ENCODE measurements at places on chromosomes 1 and 21.

DNA sequence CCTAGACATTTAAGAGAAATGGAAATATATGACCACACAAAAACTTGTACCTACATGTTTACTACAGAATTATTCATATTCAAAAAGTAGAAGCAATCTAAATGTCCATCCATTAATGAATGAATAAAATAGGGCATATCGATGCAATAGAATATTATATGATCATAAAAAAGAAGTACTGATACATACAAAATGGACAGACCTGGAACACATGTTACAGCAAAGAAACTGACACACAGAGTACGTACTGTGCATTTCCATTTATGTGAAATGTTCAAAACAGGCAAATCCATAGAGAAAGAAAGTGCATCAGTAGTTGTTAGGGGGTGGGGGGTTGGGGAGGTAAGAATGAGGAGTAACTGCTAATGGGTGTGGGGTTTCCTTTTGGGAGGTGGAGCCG is 39.2 kb downstream of the B3GALNT2 start:
- DNase-seq = no peak

- no peak for DNase-seq
Observed at GRCh38 chr1:22685591-22686059, 25.0 kb upstream of the EPHB2 start.

GRCh38 chr1:168408884-168409283 is 128.2 kb downstream of the TBX19 start:
- no peak for DNase-seq

GRCh38 chr1:241775021-241775420 is 73.0 kb upstream of the EXO1 start:
- no peak for DNase-seq

GRCh38 chr1:159591981-159592380 is 4.4 kb downstream of the APCS start:
- no peak for DNase-seq

DNA sequence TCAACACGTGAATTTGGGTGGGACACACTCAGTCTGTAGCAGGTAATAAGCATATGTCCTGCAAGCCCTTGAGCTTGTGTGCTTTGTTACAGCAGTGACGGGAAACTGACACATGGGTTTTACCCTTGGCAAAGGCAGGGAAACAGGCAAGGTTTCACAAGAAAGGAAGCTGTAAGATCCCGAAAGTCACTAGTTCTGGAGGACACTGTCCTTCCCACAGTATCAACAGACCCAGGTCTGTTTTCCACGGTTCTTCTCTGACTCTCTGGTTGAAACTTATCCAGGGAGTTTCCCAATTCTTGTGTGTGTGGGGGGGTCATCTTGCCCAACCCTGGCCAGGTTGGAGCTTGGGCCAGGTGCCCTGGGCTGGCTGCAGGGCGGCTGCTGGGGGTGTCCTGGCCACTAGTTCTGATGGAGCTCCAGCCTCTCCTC is 29.3 kb upstream of the ZBTB21 start:
- DNase-seq = peak; percentile 71

DNA sequence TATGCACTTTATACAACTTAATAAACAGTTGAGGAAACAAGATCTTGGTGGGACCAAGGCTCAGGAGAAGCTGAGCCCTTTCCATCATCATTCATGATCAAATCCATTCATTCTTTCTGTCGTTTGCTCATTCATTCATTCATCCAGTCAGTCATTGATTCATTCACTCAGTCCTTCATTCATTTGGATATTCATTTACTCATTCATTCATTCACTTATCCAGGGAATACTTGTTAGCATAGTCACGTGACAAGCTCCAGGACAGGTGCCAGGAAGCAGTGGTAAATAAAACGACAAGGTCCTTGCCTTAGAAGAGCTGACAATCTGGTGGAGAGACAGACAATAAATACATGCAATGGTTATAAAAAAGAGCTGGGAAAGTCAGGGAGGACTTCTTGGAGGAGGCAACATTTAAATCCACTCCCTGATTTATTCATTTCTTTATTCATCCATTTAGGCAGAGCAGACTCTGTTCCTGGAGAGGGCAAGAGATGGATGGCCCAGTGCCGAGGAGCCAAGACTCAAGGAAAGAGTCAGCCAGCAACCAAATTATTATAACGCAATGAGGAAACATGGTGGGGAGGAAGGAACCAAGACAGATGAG is 74.1 kb upstream of the CASZ1 start:
- no peak for DNase-seq

- no peak for DNase-seq
Observed at GRCh38 chr1:179021873-179022272, 3.8 kb upstream of the FAM20B start.

- peak; percentile 24 for DNase-seq
Observed at GRCh38 chr21:43719748-43720538, 1.0 kb downstream of the PDXK start.

GRCh38 chr1:151993734-151994496 is at the start of gene S100A10:
TSS of gene S100A10 (minus strand) at chr1:151993859. CDS start at chr1:151986230, 7,629 bp downstream.
- DNase-seq = peak; percentile 85

DNA sequence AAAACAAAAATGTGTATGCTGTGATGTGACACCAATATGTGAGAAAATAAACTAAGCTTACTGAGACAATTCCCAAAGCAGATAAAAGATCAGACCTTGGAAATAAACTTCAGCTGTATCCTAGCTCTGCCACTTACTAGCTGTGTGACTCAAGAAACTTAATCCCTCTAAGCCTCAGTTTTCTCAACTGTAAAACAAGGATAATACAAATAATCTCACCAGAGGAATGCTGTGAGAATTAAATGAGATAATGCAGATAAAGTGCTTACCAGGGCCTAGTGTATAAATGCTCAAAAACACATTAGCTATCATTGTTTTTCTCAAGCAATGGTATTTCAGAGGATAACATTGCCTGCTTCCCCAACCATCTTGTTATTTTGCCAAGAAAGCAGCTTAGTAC is 2.1 kb downstream of the HEATR1 start:
- no peak for DNase-seq

- DNase-seq = peak; percentile 58
Observed at GRCh38 chr1:19430121-19431068, 54.9 kb downstream of the CAPZB start.

DNA sequence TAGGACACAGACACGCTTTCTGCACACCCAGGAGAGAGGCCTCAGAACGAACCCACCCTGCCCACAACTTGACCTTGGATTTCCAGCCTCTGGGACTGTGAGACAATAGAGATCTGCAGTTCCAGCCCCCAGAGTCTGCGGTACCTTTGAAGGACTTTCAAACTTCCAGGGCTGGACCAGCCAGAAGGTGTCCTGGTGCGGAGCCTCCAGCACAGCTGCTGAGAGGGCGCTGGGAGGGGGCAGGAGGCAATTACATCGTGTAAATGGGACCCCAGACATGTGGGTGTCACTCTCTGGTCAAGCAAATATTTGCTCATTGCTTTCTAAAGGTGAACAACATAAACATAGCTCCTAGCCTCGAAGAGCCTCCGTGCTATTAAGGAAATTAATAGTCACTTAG is 58.7 kb upstream of the ACTRT2 start:
- DNase-seq = no peak

DNA sequence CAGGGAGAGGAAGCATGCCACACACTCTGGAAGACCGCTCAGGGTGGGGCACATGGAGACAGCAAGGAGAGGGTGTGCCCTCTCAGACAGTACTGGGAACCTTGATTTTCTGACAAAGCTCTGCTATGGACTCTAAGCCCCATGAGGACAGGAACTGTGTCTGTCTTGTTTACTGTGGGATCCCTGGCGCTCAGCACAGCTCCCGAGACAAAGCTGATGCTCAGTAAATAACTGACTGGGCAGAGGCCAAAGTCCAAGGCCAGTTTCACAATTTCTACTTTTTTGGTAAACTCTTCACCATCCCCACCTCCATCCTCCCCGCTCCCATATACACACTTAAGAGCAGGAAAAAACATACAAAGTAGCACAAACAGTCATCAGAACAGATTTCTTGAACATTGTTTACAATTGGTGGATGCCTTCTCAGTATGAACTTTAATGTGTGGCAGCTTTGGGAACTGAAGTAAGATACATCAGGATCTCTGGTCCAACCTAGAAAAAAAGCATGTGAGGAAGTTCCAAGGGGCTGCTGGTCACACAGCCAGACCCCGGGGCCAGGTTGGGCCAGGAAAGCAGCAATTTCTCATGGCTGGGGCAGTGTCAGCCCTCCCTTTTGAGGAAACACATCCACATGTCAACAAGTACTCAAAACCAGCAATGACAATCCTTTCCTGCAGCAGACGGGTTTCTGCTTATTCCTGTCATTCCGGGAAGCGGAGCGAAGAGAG is 5.6 kb upstream of the AHCYL1 start:
- no peak for DNase-seq

GRCh38 chr1:154923695-154924094 is 12.8 kb downstream of the PMVK start:
- DNase-seq = no peak

GRCh38 chr1:239178961-239179360 is 207.4 kb upstream of the CHRM3 start:
- no peak for DNase-seq

- no peak for DNase-seq
Observed at GRCh38 chr1:146029117-146029516, 7.6 kb upstream of the HJV start.

DNA sequence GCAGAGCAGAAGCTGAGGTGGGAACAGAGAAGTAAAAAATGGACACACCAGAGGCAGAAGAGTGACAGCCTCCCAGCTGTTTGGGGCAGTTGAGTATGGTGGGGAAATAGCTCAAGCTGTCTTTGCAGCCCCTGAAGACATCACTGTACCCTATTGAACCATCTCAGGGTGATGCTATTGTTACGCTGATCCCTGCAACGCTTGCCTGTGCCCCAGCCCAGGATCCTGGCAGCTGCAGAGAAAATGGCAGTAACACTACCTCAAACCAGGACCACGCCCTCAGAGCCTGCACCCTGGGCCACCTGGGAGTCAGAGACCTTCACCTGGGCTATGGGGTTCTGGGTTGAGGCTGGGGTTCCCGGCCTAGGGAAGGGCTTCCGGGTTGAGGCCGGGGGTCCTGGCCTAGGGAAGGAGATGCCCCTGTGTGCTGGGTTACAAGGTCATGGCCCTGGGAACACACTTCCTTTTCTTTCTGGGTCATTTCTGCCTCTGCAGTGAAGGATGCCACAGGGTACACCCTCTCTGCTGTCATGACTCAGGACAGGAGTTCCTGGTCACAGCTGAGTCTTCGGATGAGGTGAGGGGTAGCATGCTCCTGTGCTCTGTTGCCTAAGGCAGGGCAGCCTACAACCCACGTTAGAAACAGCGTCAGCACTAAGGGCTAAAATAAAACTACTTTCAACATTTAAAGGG is 11.6 kb downstream of the BSND start:
- no peak for DNase-seq

- no peak for DNase-seq
Observed at GRCh38 chr1:55046871-55047270, 7.5 kb downstream of the PCSK9 start.

DNA sequence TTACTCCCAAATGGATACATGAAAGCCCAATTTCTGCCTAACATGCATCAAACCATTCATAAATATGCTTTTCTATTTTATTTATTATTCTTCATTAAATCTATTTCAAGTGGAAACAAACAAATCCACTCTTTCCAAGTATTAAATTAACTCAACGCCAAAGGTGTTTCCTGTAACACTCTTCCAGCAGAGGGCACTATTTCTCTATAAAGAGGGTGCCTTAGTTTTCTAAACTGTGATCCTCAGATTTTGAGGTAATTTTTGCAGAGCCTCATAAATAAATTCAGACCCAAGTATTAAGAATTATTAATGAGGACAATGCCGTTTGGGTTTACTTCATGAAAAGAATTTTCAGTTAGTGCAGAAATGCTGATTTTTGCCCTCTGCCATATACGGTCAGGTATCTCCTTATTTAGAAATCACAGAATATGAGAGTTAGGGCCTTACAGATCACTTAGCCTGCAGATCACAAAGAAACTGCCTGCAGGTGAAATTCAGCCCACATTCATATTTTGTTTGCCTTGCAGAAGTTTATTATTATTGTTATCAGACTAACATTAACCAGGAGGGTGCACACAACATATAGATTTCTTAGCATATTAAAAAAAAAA is 40.1 kb upstream of the MYSM1 start:
- DNase-seq = peak; percentile 62

DNA sequence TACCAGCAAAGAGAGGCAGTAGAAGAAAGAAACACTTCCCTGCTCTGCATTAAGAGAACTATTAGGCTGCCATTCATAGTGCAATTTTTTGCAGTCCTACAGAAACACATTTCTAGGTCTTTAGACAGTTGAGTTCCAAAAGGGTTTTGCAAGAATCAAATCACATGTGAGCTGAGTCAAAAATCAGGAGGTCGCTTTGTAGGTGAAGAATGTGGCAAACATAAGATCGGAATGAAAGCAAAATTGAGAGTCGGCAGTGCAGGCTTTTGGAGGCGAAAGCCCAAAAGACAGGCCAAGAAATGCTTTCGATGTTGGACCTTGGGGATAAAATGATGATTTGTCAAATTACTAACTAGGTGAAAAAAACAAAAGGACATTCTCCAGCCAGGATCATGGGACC is 213.5 kb upstream of the NRIP1 start:
- DNase-seq = no peak

GRCh38 chr1:218904416-218904815 is 269.3 kb upstream of the LYPLAL1 start:
- no peak for DNase-seq

DNA sequence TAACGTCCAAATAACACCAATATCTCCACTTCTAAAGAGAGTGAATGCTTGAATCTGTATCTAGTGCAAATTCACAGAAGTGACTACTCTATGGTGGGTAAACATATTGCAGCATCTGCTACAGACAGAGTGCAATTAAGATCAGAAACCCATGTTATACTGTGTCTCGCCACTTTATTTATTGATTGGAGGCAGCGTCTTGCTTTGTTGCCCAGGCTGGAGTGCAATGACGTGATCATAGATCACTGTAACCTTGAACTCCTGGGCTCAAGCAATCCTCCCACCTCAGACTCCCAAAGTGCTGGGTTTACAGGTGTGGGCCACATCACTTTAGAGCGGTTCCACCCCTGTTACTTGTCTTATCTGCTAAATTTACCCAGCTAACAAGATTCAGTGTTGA is 57.0 kb downstream of the HLCS start:
- DNase-seq = no peak

- DNase-seq = no peak
Observed at GRCh38 chr1:224883091-224883490, 46.4 kb upstream of the DNAH14 start.

GRCh38 chr1:37931102-37931360 is 15.8 kb downstream of the INPP5B start:
- no peak for DNase-seq

DNA sequence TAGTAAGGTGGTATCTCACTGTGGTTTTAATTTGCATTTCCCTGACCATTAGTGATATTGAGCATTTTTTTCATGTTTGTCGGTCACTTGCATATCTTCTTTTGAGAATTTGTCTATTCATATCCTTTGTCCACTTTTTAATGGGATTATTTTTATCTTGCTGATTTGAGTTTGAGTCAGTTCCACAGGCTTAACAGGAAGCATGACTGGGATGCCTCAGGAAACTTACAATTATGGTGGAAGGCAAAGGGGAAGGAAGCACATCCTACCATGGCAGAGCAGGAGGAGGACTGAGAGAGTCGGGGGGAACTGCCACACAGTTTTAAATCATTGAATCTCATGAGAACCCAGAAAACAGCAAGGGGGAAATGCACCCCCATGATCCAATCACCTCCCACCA is 51.1 kb downstream of the ODF2L start:
- no peak for DNase-seq
